IgD-negative memory B cell (primary cell): ENCODE measurements at places on chromosomes 12 and 14. TPM values are rescaled to one million over a fixed set of nuclear protein-coding genes. Genes with fewer than 3 reads are reported as not detected.

Gene VSIG10
- 3.4 TPM for polyA plus RNA-seq

Gene TSHR
- not detected for polyA plus RNA-seq

Gene ETFBKMT
- polyA plus RNA-seq = 1.3 TPM

Gene NXPH4
- polyA plus RNA-seq = 8.3 TPM

Gene LTBR
- polyA plus RNA-seq = not detected

Gene KERA
- not detected for polyA plus RNA-seq

Gene WNT5B
- 0.33 TPM for polyA plus RNA-seq

Gene INSM2
- not detected for polyA plus RNA-seq

Gene SLC10A1
- not detected for polyA plus RNA-seq

Gene ESR2
- 1.3 TPM for polyA plus RNA-seq

Gene OTOGL
- polyA plus RNA-seq = not detected

Gene KRT77
- polyA plus RNA-seq = not detected

Gene NEMP1
- 4.3 TPM for polyA plus RNA-seq

Gene BCL2L14
- polyA plus RNA-seq = not detected

Gene PROX2
- polyA plus RNA-seq = not detected

Gene GPRC5D
- 1.4 TPM for polyA plus RNA-seq

Gene HCAR1
- not detected for polyA plus RNA-seq

Gene SERPINA5
- polyA plus RNA-seq = not detected
